Cortex of kidney (tissue), 1 donor: ENCODE measurements at places on chromosomes 2 and 18.

GRCh38 chr2:36706021-36706876, 9.7 kb downstream of the VIT start:
- DNase-seq = no peak

DNA sequence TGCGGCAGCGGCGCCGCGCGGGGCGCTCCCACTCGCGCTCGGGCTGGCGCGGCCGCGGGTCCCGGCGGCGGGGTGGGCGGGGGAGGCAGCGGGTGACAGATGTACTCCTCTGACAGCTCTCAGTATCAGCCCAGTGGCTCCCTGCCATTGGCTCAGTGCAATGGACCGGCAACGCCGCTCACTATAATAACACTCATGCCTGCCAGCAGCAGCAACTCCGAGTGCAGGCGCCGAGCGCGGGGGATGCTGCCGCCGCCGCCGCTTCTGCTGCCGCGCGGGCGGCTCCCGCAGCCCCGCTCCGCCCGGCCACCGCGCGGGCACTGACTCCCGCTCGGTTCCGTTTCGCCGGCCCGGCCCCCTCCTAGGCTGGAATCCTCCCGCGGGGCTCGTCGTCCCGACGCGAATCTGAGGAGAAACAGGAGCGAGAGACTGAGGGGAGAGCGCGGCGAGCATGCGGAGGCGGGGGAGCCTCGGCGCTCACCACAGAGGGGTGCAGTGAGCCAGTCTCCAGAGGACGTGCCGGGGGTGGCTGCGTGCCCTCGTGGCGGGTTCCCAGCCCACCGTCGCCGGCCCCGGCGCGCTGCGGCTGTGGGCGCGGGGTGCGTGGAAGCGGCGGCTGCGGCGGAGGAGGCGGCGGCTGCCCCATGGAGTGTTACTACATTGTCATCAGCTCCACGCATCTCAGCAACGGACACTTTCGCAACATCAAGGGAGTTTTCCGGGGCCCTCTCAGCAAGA, at the start of gene ZNF804A:
Gene ZNF804A, plus strand, starts transcription at position 214 of the 738 bp plus-strand sequence. Its CDS starts 431 bp downstream, at position 645.
- DNase-seq = no peak

- DNase-seq = no peak
Measured at GRCh38 chr2:17538844-17539554, 1.5 kb upstream of the VSNL1 start.

GRCh38 chr2:28367667-28368356, 24.8 kb upstream of the FOSL2 start:
- no peak for DNase-seq

DNA sequence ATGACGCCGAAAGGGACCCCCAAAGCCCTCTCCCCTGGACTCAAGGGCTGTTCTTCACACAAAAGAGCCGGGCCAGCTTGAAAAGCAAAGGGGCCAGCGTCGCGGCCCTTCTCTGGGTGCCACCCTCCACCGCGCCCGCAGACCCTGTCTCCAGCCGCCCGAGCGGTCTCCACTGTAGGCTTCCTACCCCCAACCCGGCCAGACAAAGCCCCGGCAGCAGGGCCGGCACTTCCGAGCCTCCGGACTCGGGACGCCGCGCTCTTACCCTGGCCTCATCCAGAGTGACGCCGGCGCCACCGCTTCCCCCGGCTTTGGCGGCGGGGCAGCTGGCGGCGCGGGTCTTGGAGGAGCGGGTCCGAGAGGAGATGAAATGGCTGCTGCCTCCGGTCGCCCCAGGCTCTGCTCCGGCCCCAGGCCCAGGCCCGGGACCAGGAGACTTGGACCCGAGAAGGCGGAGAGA, 603 bp downstream of the ATAD2B start:
- no peak for DNase-seq

DNA sequence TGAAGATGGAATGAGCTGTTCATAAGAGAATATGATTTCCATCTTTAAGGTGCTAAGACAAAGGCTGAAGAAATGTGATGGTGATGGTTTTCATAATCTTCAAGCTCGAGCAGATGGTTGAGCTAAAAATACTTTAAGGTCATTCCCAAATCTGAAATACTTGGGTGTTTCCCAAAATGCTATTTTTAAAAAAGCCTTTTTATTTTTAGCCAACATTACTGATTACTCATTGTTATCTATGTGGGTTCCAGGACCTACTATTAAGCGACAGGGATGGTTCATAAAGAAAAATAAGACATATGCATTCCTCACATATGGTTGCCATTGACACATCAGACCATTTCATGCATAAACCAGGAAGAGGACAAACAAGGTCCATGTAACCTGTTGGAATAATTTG, 298.5 kb downstream of the PLCL1 start:
- no peak for DNase-seq

DNA sequence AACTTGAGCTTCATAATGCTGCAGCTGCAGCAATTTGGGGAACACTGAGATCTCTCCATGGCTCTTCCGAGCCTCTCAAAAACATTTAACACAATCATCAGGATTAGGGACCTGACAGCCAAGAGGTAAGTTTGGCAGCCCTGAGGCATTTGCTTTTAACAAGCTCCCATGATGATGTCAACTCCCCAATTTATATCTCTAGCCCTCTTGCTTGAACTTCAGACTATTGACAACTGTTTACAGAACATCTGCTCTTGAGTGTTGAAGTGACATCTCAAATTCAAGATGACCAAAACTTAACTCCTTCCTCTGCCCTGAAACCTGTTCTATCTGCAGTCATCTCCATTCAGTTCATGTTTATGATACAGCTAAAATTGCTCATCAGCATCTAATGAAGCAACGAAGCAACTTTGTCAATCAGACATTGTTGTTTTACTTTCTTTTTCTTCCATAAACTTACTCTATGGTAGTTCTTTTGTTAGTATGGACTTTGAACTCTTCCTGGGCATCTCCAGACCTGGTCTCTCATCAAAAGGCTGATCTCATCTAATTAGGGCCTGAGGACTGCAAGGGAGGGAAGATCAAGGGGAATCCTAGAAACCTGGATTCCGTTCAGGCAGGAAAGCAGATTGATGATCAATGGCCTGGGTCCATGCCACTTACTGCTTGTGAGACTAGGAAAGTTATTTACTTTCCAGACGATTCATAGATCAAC, 48.1 kb downstream of the SEMA4F start:
- DNase-seq = no peak

- DNase-seq = no peak
Measured at GRCh38 chr18:59090966-59091603, 48.6 kb upstream of the SEC11C start.

DNA sequence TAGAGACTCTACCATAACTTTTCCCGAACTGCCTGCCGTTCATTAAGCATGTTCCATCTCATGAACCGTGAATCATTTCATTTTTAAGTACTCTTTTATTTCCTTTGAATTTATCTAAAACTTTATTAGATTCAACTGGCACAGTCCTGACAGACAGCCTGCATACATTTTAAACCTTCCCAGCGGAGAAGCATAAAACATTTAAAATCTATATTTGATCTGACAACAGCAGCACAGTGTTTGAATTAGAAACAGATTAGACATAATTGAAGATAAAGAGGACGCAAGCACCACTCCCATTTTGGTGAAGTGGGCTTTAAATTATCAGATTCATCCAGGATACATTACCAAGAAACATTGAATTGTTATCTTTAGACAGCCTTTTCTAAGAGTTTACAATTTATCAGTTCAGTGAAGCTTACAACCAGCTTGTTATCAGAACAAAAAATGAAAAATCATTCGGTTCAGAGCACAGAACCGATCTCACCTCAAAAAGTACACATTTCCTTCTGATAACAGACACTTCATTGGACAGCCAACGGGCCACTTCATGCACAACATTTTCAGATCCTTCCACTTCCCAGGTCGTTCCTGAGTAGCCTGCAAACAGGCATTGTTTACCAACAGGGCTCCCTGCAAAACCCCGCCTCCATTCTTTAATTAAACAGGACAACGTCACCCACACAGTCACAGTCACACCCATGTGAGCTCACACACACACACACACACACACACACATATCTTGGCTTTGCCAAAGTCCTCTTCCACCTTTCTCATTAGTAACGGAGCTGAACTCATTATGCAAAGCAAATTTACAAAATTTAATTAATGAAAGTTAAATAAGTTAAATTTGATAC, 171.2 kb downstream of the SP3 start:
- DNase-seq = no peak

DNA sequence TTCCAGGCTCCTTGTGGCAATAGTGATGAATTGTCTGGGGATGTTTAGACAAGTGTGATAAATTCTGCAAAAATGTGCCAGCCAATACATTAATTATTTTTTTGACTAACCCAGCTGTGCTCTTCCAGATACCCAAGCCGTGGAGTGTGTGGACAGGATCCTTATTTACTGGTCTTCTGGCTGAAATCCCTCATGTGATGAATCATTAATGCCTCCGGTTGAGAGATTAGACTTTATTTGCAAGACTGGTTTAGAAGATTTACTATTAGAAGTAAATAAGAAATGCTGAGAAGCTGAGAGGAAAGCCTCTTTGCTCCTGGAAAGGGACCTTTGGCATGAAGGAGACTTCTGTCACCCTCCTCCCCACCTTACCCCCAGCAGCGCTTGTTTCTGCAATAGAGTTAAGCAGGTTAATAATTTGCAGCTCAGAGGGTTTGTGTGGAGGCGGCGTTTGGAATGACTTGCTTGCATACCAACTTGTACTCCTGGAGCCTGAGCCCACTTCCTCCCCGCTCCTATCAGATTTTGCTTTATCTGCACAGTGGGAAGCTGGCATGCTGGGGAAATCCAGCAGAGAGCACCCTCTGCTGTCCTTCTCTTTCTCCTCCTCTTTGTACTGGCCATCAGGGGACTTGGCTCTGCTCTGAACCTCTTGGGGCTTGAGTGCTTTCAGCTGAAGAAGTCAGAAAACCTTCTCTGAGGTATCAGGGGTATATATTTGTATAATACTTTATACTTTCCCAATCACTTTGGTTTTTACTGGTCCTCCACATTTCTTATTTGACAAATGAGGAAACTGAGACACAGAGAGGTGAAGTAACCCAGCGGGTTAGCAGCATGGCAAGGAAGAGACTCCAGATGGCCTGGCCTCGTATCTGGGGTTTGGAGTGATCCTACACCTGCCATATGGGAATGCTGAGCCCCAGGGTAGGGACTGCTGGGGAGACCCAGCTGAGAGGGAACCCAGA, 16.3 kb downstream of the SLC3A1 start:
- no peak for DNase-seq

DNA sequence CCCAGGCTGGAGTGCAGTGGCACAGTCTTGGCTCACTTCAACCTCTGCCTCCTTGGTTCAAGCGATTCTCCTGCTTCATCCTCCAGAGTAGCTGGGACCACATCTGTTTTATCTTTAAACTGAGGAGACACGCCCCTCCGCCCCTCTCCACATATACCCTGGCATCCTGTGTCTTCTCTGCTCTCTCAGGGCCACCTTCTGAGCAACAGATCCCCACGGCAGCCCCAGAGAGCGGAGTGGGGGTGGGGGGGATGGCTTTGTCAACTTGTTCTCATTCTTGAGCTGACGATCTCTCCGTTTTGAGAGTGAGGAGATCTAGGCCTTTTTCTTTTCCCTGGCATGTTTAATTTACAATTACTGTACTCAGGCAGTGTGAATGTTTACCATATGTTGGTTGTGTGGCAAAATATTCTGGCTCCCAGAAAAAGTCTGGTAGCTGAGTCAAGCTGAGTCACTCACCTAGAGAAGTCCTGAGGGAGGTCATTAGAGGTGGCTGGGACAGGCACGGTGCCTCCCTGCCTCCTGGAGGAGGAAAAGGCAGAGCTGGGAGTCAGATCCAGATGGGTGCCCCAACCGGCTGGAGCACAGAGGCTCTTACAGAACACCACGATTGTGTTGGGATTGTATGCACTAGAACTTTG, 19.5 kb upstream of the ID2 start:
- DNase-seq = no peak

DNA sequence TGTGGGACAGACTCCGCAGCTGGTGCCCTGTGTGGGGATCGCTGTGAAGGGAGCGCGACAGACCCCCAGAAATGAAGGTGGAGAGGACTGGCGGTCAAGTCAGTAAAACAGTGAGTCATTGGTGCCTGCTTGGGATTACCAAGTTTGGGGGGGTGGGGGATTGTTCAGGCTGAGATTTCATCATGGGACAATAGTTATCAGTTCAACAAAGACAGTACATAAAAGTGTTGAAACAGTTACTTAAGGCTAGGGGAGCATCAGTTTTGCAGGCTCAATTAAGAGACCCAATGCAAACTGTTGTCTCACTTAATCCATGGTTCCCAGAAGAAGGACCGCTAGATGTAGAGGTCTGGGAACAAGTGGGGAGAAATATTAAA, 42.4 kb upstream of the PDK1 start:
- DNase-seq = no peak

- no peak for DNase-seq
Measured at GRCh38 chr2:45496869-45497268, 114.2 kb downstream of the SRBD1 start.

DNA sequence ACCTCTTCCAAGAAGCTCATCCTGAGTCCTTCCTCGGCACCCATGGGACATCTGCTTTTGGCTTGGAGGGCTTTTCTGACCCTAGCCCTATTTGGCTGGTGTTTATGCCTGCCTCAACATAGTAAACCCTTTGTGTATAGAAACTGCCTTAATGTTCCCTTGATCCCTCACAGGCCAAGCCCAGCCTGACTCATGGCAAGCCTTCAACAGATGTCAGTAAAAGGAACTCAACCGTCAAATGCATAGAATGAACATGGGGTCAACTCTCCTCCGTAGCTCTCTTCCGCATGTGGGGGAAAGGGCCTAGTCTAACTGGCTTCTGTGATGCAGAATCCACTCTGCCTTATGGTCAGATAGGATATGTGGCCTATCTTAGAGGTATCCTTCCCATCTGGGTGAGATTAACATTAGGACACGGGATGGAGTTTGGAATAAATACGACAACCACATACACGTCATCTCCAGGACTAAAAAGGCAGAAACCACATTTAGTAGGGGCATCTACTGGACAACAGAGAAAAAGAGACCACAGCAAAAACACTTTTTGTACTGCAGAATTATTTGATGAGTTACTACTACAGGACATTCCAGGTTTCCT, 2.5 kb upstream of the NPAS2 start:
- no peak for DNase-seq

DNA sequence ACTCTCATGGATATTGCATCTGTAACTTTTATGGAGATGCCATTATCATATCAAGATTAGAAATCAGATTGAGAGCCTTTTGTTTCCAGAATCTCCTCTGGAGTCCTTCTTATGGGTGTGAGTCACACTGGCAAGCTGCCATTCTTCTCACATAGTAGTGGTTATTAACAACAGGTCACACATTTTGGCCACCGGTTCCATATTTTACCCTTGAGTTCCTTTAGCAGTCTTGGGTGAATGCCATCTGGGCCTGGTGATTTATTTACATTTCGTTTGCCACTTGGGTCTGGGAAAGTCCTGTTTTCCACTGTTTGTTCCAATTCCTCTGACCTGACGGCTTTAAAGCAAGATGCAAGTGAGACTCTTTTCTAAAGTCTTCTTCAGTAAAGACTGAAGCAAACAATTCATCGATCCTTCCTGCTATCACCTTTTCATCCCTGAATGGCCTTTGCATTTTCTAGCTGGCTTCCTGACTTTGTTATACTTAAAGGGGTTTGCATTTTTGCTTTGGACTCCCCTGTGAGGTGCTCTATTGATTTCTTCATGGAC, 80.5 kb upstream of the CAVIN2 start:
- DNase-seq = no peak

GRCh38 chr2:140658760-140659692, 1471.8 kb downstream of the LRP1B start:
- DNase-seq = no peak
